ENCODE measurements at places on chromosomes 16 and 17. TPM values are rescaled to one million over a fixed set of nuclear protein-coding genes. Genes with fewer than 3 reads are reported as not detected.

DNA sequence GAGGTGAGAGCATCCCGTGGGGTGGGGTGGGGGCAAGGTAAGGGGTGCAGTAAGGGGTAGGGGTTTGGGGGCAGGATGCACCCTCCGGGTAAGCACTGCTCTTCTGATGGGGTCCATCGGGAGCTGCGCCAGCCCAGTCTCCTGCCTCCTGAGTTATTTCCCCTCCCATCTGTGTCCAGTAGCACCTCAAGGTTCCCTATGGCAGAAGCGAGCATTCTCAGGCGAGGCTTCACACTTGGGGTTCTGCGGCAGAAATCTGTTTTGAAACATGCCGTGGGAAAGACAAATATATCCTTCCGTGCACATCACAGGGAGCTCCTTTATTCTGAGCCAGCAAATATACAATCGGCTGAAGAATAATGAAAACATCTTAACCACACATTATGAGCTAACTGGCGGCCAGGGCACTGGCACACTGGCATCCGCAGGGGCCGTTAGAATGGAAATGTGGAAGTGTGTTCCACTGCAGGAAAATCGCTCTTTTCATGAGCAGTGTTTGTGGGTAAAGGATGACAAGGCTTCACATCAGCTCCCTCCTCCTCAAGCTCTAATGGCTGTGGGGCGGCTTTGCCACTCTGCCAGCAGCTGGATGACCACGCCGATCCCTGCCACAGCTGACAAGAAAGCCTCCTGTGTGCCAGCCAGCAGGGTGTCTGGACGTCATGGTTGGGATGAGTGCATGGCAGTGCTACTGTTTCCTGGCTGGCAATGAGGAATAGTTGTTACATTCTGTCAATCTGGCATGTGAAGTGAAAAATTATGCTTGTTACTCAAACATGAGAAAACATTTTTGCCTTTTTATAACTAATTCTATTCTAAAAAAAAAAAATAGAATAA, 20.0 kb downstream of the MTHFSD start:
- no peak for DNase-seq
- no peak overlapping the region for H3K4me3 ChIP-seq
- H3K4me1 ChIP-seq, result peaks cover 14% of the 10 kb centered on the region
- no peak overlapping the region for H3K27ac ChIP-seq
- H3K36me3 ChIP-seq, result peaks cover 24% of the 10 kb centered on the region

DNA sequence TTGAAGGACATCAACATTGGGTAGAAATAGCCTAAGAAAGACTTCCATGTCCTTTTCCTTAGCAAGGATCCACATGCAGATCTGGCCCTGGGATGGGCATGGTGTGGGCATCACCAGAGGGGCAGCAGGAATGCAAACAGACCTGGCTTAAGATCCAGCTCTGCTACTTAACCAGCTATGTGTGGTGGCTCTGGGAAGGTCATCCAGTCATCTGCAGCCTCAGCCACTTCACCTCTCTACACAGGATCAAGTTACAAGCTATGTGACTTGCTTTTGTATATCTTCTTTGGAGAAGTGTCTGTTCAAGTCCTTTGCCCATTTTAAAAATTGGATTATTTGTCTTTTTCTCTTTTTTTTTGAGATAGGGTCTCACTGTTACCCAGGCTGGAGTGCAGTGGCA, 13.5 kb upstream of the ADORA2B start:
- H3K27me3 ChIP-seq, result peaks cover 4% of the 10 kb centered on the region
- no peak for DNase-seq
- H3K4me3 ChIP-seq, result no peak overlapping the region
- no peak overlapping the region for H3K27ac ChIP-seq

GRCh38 chr17:45171338-45172231, 9.9 kb downstream of the HEXIM2 start:
- peak overlapping the region; percentile 41 for H3K4me3 ChIP-seq
- peak overlapping the region; percentile 84 for H3K27ac ChIP-seq
- DNase-seq, result peak; percentile 27
- peaks cover 15% of the 10 kb centered on the region for H3K36me3 ChIP-seq
- H3K4me1 ChIP-seq, result peaks cover 51% of the 10 kb centered on the region

LPO gene
- total RNA-seq, result not detected

DNA sequence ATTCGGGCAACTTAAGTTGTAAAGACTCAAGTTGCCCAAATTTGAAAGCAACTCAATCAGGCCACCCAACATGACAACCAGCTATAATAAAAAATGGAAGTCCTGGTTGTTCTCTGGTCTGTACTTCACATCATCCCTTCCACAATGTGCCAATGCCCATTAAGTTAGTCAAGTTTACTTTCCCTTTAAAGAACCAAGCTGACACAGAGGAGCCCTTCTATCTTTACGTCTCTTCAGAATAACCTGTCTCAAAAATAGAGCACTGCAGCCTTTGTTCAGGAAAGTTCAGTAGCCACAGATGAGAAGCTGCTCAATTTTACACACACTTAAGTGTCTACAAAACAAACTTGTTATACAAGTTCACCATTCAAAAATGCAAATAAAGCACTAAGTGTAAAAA, 75.1 kb upstream of the C17orf78 start:
- no peaks in the 10 kb centered on the region for H3K27me3 ChIP-seq
- H3K27ac ChIP-seq, result no peak overlapping the region
- DNase-seq, result no peak
- no peak overlapping the region for H3K4me3 ChIP-seq

Data from stomach (tissue), 19 donors.